LHCN-M2 (cell line): ENCODE measurements at places on chromosomes 1 and 21.
A peak's percentile ranks its signal among the peaks of the same experiment; 100 is the strongest.

- DNase-seq = no peak
Observed at GRCh38 chr1:22709227-22709626, 1.4 kb upstream of the EPHB2 start.

DNA sequence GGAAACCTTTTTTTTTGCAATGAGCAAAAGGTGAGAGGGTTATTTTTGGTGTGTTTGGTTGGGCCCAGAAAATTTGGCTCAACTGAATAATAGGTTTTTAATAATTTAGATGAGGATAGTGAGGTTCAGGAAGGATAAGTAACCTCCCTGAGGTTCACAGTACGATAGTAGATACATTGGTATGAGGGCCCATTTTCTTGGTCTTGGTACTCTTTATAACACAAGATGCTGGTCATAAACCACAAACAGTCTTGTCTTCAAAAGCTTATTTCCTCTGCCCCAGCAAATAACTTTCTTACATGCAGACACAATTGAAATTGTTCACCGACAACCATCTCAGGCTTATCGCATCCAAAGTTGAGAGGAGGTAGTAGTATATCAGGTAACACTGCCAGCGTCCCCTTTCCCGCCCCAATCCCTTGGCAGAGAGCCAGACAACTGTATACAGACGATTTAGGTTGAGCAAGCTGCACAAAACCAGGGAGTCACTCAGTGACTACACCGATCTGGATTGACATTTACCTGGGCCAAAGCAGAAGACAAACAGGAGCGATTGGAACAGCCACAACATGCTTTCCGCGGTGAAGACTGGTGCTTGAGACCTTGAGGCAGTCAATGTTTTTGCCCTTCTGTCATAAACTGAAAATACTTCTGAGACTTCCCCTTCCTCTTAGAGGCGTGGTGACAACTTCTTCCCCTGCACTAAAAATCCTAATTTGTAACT, at the start of gene SLAMF6:
Gene SLAMF6, minus strand, starts transcription at position 634 of the 724 bp plus-strand sequence. Its CDS starts 63 bp downstream, at position 571.
- no peak for DNase-seq

- DNase-seq = no peak
Observed at GRCh38 chr1:180920702-180921101, 8.0 kb downstream of the KIAA1614 start.

GRCh38 chr21:36889401-36889800, 77.1 kb downstream of the HLCS start:
- DNase-seq = peak; percentile 38
